NCI-H1048 (cell line): ENCODE measurements at places on chromosomes 4 and X.
A peak's percentile ranks its signal among the peaks of the same experiment; 100 is the strongest.

DNA sequence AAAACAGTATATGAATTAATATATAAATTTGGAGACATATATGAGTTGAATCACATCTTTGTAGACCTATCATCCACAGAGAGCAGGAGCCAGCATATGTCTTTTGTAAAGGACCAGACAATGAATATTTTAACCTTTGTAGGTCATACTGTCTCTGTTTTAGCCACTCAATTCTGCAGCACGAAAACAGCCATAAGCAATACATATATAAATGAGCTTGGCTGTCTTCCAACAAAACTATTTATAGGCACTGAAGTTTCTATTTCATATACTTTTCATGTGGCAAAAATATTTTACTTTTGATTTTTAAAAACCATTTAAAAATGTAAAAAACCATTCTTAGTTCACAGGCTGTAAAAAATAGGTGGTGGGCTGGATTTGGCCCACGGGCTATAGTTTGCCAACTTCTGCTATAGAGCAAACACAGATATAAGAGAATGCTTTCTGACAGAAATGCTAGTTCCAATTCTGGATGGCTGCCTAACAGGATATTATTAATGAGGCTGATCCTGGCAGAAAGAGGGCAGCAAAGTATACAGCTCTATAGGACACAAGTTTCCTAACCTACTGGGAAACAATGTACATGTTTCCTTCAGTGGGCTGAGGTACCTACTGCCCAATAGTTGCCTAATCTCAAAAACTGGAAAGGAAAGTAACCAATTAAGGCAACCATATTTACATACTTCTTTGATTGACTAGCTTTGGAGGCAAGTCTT, 58.1 kb upstream of the UCP1 start:
- DNase-seq: no peak

GRCh38 chr4:189090174-189090814, 850.4 kb upstream of the FRG1 start:
- DNase-seq: no peak

DNA sequence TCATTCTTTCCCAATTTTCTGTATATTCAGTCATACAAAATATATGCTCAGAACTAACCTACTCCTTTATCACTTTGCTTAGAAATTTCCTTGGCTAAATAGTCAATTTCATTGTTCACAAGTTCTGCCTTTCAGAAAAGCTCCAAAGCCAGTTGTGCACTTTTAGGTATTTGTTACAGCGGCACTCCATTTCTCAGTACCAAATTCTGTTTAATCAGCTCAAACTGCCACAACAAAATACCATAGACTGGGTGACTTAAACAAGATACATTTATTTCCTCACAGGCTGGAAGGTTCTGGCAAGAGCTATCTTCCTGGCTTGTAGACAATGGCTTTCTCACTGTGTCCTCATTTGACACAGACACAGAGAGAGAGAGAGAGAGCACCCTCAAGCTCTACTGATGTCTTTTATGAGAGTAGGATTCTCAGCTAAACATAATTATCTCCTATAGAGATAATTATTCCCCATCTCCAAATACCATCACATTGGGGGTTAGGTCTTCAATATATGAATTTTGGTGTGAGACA, 188.8 kb upstream of the FSTL5 start:
- no peak for DNase-seq

- DNase-seq: no peak
These were observed 78.0 kb downstream of the COX7B2 start for GRCh38 chr4:46830971-46831454.

DNA sequence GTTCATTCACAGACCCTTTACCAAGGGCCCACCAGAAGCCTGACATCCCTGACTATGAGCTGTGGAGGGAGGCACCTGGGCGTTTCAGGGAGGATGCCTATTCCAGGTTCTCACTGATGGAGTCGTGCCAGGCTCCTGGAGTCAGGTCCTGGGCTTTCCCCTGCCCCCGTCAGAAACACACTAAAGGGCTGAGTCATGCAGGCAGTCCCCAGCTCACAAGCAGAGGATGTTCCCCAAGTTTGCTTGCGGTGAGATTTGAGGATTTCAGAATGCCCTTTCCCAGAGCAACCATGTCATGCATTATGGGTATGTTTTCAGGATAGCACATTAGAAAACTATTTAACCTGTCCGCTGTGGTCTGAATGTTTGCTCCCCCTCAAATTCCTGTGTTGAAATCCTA, 45.2 kb downstream of the FHDC1 start:
- DNase-seq: no peak

- peak; percentile 3 for DNase-seq
These were observed 843.4 kb downstream of the FSTL5 start for GRCh38 chr4:161320377-161320776.

- DNase-seq: no peak
These were observed 121.5 kb downstream of the RAPGEF2 start for GRCh38 chr4:159224408-159224807.

DNA sequence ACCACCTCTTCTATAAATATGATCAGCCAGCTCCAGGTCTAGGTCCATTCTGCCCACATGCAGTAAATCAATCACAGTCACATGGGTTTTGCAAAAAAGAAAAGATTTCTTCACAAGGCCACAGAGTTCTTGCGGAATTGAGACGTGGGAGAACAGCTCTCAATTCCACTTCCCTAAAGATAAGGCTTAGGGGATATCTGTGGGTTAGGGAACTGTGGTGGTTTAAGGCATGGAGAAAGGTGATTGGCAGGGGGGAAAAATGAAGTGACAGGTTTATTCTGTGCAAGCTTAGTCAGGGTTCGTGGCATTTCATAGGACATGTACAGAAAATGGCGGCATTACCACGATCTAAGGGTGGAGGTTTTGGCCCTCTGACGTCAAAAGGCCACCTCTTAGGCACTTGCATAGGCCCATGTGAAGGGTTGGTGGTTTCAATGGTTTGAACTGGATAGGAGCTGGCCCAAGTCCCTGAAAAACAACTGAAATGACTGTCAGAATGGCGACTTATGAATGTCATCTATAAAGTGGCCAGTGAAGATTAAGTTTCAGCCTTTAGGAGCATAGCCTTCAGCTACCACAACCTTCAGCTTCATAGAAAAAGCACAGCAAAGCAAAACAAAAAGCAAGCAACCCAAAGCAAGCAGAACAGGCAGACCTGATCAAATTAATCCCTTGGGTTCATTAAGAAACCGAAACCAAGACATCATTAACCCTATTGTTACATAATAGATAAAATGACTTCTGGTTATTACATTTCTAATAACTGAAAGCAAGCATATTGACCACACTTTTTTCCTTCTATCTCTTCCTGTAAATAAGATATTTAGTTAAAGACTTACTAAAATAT, 289.8 kb upstream of the SFRP2 start:
- no peak for DNase-seq

- no peak for DNase-seq
These were observed 437.1 kb upstream of the CTSO start for GRCh38 chr4:156390599-156391324.

GRCh38 chr4:84498203-84498934, 723 bp downstream of the NKX6-1 start:
- DNase-seq: no peak

- DNase-seq: no peak
These were observed 166.4 kb upstream of the NPY2R start for GRCh38 chr4:155042014-155042413.

DNA sequence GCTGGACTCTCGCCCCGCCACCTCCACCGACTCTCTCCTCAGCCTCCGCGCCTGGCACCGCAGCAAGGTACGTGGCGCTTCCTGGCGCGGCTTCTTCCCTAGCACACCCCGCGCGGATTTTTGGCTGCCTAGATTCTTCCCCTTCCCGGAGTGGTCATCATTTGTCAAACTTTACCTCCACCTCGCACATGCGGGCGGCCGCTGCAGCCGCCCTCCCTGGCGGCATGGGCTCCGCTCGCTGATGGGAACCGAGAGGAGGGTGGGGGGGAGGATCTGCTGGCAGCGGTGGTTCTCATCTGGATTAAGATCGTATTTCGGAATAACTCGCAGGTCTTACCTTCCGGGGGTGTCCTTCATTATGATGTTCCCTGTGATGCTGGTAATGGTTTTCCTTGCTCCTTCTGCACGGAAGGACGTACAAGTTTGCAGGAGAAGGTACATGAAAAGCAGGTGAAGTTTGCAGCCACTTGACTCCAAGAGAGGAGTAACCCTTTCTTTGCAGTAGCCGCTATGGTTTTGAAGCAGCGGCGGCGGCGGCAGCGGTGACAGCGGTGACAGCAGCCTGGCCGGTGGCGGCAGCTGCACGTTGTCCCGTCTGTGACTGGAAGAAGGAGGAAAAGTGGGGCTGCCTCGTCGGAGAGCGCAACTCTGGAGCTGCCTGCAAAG, 2183.9 kb upstream of the TENM3 start:
- DNase-seq: no peak

DNA sequence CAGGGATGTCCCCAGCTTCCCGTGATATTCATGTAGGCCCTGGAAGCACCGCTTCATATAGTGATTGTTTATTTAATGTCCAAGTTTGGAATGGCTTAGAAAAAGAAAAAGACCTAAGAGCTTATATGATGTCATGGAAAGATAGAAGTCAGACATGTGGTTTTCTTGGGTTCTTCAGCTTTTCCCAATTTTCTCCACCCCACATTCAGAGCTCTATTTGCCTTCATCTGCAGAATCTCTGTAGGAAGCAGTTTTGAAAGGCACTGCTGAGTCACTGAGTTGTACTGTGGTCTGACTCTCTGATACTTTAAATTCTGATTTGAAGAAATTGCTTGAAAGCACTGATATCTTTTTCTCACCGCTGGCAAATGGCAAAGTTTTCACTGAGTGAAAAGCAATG, 120.6 kb upstream of the EDNRA start:
- DNase-seq: no peak

- DNase-seq: no peak
These were observed 189.1 kb upstream of the RBPJ start for GRCh38 chr4:26131711-26132110.

- no peak for DNase-seq
These were observed 28.3 kb downstream of the ENOPH1 start for GRCh38 chr4:82458729-82459128.

DNA sequence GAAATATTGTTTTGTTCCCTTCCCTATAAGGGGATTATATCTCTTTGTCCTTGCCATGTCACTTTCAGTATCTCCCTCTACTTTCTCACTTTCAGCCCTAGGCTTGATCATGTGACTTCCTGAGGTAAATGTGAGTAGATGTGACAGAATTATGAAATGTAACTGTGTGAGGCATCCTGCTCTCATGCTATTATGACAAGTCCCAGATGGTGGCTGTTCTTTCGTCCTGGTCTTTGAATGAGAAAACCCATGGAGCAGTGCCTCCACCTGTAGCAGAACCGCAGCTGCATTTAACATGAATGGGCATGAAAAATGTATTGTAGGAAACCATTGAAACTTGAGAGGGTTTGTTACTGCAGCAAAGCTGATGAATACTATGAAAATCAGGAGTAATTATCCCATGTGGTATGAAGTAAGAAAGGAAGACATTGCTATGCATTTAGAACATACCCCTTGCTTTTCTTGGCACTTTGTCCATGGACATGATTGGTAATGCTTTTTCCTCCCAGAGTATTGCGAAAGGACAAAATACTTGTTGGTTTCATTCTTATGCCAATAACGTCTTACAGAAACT, 202.2 kb upstream of the GPRIN3 start:
- no peak for DNase-seq

DNA sequence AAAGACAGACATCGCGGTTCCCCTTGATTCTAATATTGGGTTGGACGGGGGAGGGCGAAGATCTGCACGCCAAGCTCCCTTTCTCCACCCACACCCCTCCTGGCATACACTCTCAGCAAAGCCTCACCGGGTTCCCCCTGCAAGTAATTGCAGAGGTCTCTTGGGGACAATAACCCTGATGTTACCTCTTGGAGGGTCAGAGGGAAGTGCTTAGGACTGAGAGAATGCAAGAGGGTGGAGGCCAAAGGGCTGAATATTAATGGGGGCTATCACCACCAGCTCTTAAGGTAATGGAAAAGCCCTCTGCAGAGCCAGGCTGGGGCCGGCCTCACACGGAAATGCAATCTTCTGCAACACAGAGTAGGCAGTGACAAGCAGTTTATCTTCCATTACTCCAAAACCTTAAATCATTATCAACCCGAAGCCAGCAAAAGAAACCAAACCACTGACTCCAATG, 344.1 kb upstream of the GATB start:
- DNase-seq: no peak

GRCh38 chr4:1767770-1768366, 25.2 kb upstream of the FGFR3 start:
- DNase-seq: no peak

GRCh38 chr4:86014599-86014998, 345.3 kb downstream of the MAPK10 start:
- no peak for DNase-seq

GRCh38 chr4:149711593-149712365, 103.9 kb downstream of the IQCM start:
- DNase-seq: no peak

- no peak for DNase-seq
These were observed 16.4 kb upstream of the SRPX start for GRCh38 chrX:38236901-38237615.

DNA sequence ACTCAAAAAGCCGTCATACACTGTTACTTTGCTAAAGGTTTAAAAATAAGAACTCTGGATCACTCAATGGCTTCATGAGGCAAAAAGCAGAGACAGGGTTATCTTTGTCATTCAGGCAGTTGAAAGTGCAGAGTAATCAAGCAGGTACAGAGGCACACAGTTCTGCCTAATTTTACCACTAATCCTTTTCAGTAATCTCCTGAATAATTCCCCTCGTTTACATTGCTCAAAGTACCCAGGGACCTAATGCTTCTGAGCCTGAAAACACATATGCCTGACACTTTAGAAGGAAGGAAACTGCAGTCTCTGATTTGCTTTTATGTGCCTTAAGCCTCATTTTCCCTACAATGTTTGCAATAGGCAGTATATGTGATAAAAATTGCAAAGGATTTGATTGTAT, 71.4 kb upstream of the TRAM1L1 start:
- DNase-seq: no peak

- DNase-seq: no peak
These were observed 445.7 kb downstream of the SMARCA1 start for GRCh38 chrX:129077424-129078170.

GRCh38 chr4:130468340-130468739, 1372.4 kb downstream of the C4orf33 start:
- no peak for DNase-seq
